ENCODE measurements at places on chromosomes 7 and 10.

GRCh38 chr7:138873220-138873892 is 75.4 kb upstream of the ATP6V0A4 start:
- no peak for DNase-seq

DNA sequence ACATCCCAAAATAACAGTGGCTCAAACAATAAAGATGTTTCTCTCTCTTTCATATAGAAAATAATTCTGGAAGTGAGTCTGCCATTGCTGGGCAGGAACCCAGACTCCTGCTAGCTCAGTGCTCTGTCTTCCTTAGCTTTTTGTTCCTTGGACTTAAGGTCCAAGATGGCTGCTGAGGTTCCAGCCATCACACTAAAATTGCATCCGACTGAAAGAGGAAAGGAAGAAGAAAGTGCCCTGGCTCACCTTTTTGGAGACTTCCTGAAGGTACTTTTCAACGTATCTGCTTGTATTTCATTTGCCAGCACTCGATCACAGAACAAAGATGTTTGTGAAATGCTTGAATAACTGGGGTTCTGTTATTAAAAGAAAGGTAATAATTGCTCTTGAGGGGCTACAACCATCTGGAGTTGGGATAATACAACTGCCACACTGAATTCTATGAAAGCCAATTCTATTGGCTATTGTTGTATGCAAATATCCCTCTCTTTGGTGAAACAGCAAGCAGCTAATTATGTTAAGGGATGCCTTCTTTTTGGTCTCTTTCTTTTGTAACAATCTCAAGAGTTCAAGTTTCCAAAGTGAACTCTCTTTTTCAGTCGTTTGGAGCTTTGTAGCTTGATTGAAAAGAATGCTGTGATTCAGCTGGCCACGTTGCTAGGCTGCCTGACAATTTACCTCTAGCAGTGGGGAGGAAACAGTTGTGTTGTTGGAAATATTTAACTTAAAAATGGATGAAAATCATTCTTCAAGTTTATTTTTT is 83.9 kb downstream of the BAMBI start:
- DNase-seq, result no peak

DNA sequence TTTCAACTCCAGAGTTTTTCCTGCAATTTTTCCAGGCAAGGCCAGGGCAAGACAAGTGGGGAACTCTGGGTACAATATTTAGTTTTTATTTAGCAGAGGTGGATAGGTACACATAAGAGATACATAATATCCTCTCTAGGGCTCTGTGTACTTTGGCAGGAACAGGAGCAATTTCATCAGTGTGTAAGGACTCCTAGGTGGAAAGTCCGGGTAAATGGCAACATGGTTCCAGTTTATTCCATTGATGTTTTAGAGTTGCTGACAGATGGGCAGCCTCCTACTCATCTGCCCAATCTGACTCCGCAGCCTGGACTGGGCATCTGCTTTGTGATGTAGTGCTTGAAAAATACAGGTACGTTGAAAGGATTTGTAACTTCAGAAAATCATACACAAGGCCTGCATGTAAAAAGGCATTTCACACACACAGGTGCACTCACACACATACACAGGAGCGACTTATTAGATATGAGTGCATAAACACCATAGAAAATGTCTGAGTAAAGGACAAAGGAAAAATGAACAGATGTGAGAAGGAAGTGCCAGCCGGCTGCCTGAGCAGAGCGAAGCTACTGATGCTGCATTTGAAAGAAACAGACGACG is 5.7 kb downstream of the PON1 start:
- DNase-seq, result no peak

- DNase-seq, result no peak
Measured at GRCh38 chr10:17665747-17666146, 21.8 kb downstream of the STAM start.

GRCh38 chr7:139035586-139036353 is at the start of gene ZC3HAV1L:
Gene ZC3HAV1L, minus strand, starts transcription at chr7:139036042. Its CDS starts 25 bp downstream, at chr7:139036017.
- DNase-seq, result no peak

- DNase-seq, result no peak
Measured at GRCh38 chr7:87356448-87356847, 11.0 kb downstream of the CROT start.

GRCh38 chr10:11488126-11488525 is 123.3 kb downstream of the USP6NL start:
- DNase-seq, result no peak

GRCh38 chr7:2049782-2050510 is 182.8 kb downstream of the MAD1L1 start:
- no peak for DNase-seq

GRCh38 chr7:1873070-1873405 is 203.0 kb downstream of the ELFN1 start:
- DNase-seq, result no peak

- DNase-seq, result no peak
Measured at GRCh38 chr7:94630855-94631254, 25.1 kb downstream of the SGCE start.

- no peak for DNase-seq
Measured at GRCh38 chr10:71860243-71861029, 9.4 kb upstream of the PSAP start.

- no peak for DNase-seq
Measured at GRCh38 chr10:34786464-34786863, 28.6 kb downstream of the PARD3 start.

DNA sequence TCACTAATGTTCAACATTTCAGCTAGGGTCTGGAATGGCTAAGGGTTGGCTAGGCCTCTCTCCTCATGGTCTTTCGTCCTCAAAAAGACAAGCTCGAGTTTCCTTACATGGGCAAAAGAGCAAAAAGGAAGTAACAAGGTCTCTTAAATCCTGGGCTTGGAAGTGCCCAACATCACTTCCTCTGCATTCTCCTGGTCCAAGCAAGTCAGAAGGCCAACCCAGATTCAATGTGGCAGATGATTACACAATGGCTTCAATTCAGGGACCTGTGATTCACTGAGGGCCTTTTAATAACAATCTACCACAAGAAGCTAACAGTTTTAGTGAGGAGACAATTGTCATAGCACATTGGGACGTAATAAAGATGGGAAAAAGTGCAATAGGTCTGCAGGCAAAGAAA is 4.4 kb upstream of the NUP205 start:
- DNase-seq, result no peak

- no peak for DNase-seq
Measured at GRCh38 chr7:158474488-158474887, 113.1 kb downstream of the PTPRN2 start.

- no peak for DNase-seq
Measured at GRCh38 chr10:102316421-102316820, 71.1 kb downstream of the GBF1 start.

GRCh38 chr10:1061930-1062774 is 6.0 kb downstream of the WDR37 start:
- DNase-seq, result no peak

- DNase-seq, result no peak
Measured at GRCh38 chr10:128901236-128901635, 565.8 kb upstream of the MGMT start.

DNA sequence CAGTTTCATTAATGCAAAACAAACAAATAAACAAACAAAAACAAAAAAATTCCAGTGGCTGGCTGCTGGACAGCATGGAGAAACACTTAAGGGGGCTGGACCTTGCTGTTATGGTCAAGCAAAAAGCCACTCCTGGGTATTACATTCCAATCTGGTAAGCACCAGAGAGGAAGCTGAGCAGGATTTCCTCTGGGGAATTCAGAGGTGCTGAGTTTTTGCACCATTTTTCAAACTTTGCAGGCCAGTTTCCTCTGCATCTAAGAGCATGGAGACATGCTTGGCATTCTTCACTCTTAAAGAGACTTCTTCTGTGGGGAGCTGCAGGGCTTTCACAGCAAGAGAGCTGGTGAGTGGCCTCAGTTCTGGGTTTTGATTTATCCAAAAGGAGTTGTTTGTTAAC is 84.5 kb downstream of the FZD1 start:
- no peak for DNase-seq

- DNase-seq, result no peak
Measured at GRCh38 chr10:75530299-75530698, 98.9 kb downstream of the LRMDA start.

- DNase-seq, result no peak
Measured at GRCh38 chr7:130838738-130839137, 104.7 kb upstream of the KLF14 start.

- no peak for DNase-seq
Measured at GRCh38 chr7:151682831-151683614, 163.3 kb upstream of the RHEB start.

GRCh38 chr7:157633465-157634185 is 296.8 kb downstream of the DNAJB6 start:
- DNase-seq, result no peak

GRCh38 chr7:118149394-118149793 is 34.6 kb upstream of the LSM8 start:
- DNase-seq, result no peak

DNA sequence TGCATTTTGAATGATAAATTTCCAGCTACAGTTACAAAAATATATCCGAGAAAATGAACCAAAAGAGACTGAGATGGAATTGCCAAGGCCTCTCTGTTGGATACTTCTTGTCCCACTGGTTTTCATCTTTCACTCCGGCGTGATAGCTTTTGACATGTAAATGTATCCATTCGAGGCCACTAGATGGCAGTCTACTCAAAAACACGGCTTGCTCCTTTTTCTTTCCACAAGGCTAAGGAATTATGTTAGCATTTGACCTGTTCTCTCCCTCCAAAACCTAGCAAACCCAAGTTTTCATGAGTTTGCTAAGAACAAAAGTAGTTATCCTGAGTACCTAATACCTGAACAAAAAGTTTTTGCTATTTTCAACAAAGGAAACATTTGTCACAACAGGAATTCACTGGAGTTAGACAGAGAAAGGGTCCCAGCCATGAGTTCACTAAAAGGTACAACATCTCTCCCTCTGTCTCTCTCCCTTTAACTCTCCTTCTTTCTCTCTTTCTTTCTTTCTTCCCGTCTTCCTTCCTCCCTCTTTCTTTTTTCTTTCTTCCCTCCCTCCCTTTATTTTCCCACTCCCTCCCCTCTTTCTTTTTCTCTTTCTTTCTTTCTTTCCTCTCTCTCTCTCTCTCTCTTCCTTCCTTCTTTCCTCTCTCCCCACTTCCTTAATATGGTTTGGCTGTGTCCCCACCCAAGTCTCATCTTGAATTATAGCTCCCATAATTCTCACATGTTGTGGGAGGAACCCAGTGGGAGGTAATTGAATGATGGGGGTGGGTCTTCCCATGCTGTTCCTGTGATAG is 207.9 kb upstream of the MYO3A start:
- DNase-seq, result no peak

DNA sequence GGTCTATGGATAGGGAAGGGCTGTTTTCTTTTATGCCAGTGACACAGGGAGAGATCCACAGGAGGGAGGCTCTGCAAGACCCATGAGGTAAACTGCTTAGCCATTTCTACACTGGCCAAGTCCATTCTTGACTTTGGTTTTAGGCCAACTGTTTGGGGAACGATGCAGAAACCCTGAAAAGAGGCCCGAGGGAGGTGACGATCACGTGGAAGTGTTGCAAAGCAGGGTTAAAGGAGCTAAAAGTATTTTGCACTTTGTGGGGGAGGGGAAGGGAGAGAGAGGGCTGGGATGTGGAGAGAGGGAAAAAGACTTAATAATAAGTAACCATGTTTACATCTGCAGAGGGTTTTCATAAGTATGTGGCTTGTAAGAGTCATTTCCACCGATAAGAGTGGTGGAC is 239.7 kb downstream of the EMX2 start:
- DNase-seq, result no peak

GRCh38 chr10:56785292-56785691 is 424.2 kb upstream of the ZWINT start:
- DNase-seq, result no peak

GRCh38 chr10:22658745-22659410 is 55.5 kb downstream of the PIP4K2A start:
- DNase-seq, result no peak

DNA sequence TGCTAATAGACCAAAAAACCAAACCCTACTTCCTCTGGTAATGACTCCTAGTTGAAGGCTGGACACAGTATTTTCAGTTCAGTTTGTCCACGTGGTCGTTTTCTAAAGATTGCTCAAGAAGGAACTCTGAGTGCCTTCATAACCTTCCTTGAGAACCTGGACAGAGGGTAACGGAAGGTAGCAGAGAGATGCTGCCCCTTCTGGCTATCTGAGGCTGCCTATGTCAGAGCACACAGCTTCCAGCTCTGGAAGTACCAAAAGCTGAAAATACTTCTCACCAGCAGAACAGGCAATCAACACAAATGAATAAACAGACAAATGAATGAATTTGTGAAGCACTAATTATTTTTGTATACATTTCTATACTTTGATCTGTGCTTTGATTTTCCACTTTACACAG is 85.2 kb downstream of the AMPH start:
- DNase-seq, result no peak

- DNase-seq, result no peak
Measured at GRCh38 chr7:76185187-76185896, 16.4 kb upstream of the SRRM3 start.

GRCh38 chr10:91652364-91652763 is 19.5 kb upstream of the PPP1R3C start:
- no peak for DNase-seq

DNA sequence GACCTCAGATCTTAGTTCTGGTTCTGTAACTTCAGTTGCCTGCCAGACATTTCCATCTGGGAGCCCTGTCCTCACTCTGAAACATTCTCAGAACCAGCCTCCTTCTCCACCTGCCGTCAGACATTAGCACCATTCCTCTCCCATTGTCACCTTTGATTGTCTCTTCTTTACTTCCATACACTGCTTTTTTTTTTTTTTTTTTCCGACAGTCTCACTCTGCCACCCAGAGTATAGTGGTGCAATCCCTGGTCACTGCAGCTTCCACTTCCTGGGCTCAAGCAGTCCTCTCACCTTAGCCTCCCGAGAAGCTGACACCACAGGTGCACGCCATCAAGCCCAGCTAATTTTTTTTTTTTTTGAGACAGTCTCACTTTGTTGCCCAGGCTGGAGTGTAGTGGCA is 21.1 kb upstream of the HIPK2 start:
- DNase-seq, result no peak

DNA sequence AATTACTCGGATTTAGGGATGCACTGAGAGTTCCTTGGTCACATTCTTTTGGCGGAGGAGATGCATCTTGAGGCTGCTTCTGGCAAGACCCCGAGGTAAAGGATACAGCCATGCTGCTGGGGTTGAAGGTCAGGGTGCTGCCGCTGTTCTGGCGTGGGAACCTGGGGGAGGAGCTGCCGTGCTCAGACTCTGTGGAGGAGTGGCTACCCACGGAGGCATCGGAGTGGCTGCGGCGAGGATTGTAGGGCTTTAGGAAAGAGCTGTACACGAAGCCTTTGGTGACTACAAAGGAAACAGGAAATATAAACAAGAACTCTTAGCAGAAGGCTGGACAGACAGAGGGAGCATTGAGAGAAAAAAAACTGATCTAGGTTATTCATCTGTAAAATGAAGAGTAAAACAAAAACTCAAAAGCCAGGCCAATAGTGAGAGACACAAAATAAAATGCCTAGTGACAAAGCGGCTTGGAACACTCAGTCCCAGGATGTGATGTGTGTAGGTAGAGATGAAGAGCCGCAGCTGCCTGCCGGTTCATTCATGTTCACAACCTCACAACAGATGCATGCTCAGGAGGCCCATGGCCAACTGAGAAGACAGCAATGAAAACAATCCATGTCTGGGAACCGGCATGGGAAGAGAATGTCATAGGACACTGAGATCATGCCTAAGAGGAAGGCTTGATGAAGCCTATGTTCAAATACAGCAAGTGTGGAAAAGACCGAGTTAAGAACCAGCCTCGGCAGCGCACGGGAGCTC is 97.8 kb downstream of the ABCC2 start:
- DNase-seq, result no peak

Data from activated naive CD4-positive, alpha-beta T cell (primary cell).